ENCODE measurements at places on chromosomes 11 and 22. TPM values are rescaled to one million over a fixed set of nuclear protein-coding genes. Genes with fewer than 3 reads are reported as not detected.

DNA sequence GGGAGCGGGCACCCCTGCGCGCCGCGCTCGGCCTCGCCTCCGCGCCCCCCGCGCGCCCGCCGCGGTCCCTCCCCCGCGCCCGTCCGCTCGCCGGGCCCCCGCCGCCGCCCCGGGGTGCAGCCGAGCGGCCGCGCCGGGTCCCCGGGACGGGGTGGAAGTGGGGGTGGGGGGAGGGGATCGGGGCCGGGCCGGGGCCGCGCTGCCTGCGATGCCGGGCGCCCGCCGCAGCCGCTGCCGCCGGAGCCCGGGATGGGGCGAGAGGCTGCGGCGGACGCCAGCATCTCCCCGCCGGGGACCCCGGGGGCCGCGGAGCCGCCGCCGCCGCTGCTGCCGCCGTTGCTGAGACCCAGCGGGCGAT lies 365 bp downstream of the MGAT3 start:
- no peak for DNase-seq

- no peak for DNase-seq
These were observed 33.6 kb upstream of the FNBP4 start for GRCh38 chr11:47800759-47801158.

DNA sequence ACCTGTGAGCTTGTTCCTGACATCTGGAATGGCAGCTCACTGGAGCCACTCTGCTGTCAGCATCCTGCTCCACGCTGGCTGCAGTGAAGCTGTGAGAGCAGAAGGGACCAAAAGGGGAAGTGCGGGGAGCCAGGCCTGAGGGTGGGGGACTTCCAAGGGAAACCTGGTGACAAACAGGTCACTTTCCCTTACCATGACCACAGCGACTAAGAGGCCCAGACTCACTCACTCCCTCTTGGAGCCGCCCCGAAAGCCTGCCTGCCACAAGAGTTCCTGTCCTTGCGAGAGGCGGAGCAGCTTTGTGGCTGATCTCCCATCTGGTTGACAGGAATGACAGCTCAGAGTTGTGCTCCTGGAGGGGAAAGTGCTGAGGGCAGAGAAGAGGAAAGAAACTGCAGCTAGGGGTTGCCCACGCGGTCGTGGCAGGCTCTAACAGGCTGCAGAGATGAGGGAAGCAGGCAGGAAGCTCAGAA lies 183.8 kb upstream of the NTM start:
- no peak for DNase-seq

DNA sequence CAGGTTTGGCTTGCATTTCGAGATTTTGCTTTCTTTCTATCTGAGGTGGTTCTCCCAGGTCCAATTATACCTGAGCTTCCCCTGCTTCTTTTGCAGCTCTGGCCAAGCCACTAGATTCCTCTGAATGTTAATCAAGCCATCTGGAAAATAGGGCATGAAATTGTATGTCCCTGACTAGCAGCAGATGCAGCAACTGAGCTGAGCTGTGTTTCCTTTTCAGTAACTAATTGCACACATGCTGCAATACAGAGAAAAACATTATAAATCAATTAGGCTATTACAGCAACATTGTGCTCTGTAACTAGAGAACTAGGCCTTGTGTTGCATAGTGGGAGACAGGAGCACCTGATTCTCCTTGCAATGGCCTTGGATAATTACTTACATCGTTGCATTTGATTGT lies 408.3 kb downstream of the ETS1 start:
- no peak for DNase-seq

DNA sequence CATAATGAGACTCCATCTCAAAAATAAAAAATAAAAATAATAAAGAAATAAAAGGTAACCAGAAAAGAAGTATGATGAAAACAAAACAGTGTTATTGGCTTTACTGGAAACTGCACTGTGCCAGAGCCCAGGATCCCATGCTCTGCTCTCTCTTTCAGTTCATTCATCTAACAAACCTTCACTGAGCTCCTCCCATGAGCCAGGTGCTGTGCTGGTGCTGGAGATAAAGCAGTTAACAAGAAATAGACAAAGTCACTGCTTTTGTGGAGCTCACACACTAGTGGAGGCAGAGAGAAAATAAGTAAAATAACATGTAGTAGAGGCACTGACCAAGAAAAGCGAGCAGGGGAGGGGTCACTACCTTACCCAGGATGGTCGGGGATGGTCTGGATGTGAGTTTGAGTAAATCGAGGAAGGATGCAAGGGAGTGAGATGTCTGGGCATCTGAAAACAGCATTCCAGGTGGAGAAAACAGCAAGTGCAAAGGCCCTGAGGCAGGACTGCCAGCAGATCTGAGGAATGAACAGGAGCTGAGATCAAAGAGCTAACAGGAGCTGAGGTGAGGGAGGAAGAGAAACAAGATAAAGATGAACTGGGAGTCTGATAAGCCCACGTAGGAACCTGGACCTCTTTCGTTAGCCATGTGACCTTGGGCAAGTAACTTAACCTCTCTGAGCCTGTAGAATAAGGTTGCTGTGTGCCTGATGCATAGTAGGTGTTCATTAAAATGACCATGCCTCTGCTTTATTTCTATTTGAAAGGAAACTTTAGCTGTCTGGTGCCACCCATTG lies 31.3 kb upstream of the CD82 start:
- no peak for DNase-seq

GRCh38 chr11:42036201-42036600 lies 576.7 kb upstream of the LRRC4C start:
- DNase-seq: no peak

DNA sequence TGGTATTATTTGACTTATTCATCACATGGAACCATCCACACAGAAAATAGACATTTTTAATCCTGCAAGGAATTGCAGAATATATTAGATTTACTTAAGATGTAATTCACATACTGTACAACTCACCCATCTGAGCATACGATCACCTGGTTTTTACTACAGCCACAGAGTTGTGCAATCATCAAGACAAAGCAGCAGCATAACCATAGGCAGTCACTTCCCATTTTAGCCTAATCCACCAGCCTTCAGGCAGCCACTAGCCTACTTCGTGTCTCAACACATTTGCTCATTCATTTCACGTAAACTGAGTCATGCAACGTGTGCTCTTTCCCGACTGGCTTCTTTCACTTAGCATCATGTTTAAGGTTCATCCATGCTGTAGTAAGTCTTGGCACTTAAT lies 23.0 kb downstream of the PIWIL3 start:
- no peak for DNase-seq

- no peak for DNase-seq
These were observed 66.7 kb downstream of the PACSIN2 start for GRCh38 chr22:42948294-42948693.

GRCh38 chr11:100932474-100933100 lies 197.0 kb downstream of the PGR start:
- DNase-seq: peak; percentile 55

- DNase-seq: no peak
These were observed 310.2 kb downstream of the DLG2 start for GRCh38 chr11:85316967-85317366.

DNA sequence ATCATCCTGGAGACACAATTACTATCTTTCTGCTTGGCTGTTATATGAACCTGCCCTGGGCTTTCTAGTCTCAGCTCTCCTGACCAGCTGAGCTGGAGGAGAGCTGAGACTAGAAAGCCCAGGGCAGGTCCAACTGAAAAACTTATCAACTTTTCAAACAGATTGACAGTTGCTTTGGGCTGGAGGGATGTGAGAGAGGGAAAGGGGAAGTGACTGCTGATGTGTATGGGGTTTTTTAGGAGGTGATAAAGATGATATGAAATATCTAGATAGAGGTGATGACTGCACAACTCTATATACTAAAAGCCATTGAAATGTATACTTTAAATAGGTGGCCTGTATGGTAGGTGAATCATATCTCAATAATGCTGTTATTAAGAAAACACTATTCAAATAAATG lies 60.2 kb upstream of the CHRM4 start:
- DNase-seq: no peak

DNA sequence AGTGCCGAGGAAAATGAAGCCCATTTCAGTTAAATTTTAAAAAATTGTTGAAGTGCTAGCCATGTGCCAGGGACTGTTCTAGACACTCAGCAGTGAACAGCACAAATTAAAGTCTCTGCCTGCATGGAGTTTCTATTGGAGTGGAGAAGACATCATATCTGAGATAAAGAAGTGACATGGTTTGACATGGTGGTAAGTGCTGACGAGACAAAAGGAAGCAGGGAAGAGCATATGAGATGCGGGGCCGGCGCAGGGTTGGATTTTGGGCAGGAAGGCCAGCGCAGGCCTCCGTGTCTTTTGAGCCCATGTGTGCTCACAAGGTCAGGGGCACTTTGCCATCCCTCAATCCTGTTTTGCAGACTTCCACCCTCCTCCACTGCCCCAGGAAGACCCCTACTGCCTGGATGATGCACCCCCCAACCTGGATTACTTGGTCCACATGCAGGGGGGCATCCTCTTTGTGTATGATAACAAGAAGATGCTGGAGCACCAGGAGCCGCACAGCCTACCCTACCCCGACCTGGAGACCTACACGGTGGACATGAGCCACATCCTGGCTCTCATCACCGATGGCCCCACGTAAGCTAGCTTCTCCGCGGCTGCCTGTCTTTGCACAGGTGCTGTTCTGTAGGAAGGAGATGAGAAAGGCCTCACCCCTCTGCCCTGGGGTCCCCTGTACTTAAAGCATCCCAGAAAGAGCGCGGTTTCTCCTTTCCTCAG lies 29.6 kb downstream of the AMPD3 start:
- no peak for DNase-seq

MMP3 gene
- total RNA-seq: 0.28 TPM

ADM2 gene
- 0.18 TPM for total RNA-seq

INS gene
- not detected for total RNA-seq

Measured in IMR-90 (cell line).